Hepatocyte (in vitro differentiated cells): ENCODE measurements at places on chromosomes 12 and 14. TPM values are rescaled to one million over a fixed set of nuclear protein-coding genes. Genes with fewer than 3 reads are reported as not detected.

The NPAS3 gene
- 0.11 and 0.62 TPM in 2 replicates for polyA plus RNA-seq

GRCh38 chr14:30518867-30519560 is 39.9 kb upstream of the G2E3 start:
- peaks cover 7% of the 10 kb centered on the region for H3K27me3 ChIP-seq
- H3K36me3 ChIP-seq, result no peaks in the 10 kb centered on the region
- no peak overlapping the region for H3K27ac ChIP-seq
- H3K4me3 ChIP-seq, result no peak overlapping the region
- no peak for DNase-seq
- no peaks in the 10 kb centered on the region for H3K4me1 ChIP-seq

GRCh38 chr14:43754838-43755237 is 752.2 kb downstream of the FSCB start:
- H3K27me3 ChIP-seq, result no peaks in the 10 kb centered on the region
- H3K36me3 ChIP-seq, result no peaks in the 10 kb centered on the region
- H3K4me1 ChIP-seq, result no peaks in the 10 kb centered on the region
- no peak overlapping the region for H3K27ac ChIP-seq
- DNase-seq, result no peak
- no peak overlapping the region for H3K4me3 ChIP-seq

- H3K4me3 ChIP-seq, result no peak overlapping the region
- DNase-seq, result no peak
- H3K4me1 ChIP-seq, result no peaks in the 10 kb centered on the region
Measured at GRCh38 chr14:48925184-48925583, 661.0 kb downstream of the RPS29 start.

- no peak overlapping the region for H3K27ac ChIP-seq
- H3K4me1 ChIP-seq, result no peaks in the 10 kb centered on the region
- H3K36me3 ChIP-seq, result no peaks in the 10 kb centered on the region
- H3K27me3 ChIP-seq, result no peaks in the 10 kb centered on the region
- no peak for DNase-seq
Measured at GRCh38 chr12:15494329-15495046, 172.2 kb downstream of the PTPRO start.

DNA sequence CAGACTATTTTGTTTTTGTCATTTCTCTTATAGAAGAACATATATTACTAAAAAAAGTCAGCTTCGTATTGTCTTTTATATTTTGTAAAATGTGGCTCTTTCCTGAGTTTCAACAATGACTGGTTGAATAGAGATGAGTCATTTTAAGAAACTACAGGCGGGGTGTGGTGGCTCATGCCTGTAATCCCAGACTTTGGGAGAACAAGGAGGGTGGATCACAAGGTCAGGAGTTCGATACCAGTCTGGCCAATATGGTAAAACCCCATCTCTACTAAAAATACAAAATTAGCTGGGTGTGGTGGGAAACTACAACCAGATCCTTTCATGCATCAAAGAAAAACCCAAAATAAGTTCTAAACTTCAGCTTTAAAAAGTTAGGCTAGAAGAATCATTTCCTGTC is 28.8 kb downstream of the HECTD4 start:
- no peaks in the 10 kb centered on the region for H3K27me3 ChIP-seq
- DNase-seq, result no peak
- no peaks in the 10 kb centered on the region for H3K36me3 ChIP-seq
- no peak overlapping the region for H3K4me3 ChIP-seq
- H3K4me1 ChIP-seq, result no peaks in the 10 kb centered on the region
